ENCODE measurements at places on chromosomes 16 and 17. TPM values are rescaled to one million over a fixed set of nuclear protein-coding genes. Genes with fewer than 3 reads are reported as not detected.

PLA2G10 gene
- total RNA-seq, result not detected

PDIA2 gene
- total RNA-seq, result 1.2 TPM

KRT10 gene
- total RNA-seq, result 49.7 TPM

HSF5 gene
- not detected for total RNA-seq

C17orf67 gene
- total RNA-seq, result 2.2 TPM

SUPT6H gene
- total RNA-seq, result 90.1 TPM

MTHFSD gene
- 16.5 TPM for total RNA-seq

PRSS21 gene
- total RNA-seq, result not detected

AIPL1 gene
- total RNA-seq, result not detected

MPV17L gene
- 0.65 TPM for total RNA-seq

DNA sequence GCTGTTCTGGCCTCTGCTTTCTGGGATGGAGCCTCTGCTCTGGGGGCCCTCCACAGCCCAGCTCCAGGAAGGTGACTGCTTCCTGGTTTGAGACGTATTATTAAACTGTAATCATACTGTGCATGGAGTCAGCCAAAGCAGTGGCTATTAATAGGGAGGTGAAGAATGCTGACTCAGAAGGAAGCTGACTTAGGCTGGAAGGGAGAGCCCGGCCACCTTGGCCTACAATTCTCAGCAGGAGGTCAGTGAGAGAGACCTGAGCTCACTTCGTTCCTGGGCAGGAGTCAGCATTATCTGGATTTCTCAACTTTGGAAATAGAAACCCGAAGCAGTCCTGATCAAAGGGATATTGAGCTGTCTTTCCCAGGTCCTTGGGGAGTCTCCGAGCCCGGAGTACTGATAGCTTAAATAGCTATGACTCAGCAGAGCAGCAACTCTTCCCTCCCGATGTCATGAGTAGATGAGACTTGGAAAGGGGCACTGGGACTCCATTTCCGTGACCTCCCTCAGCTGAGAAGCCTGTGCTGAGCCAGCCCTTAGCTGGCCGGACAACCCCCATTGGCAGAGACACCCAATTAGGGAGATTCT is 91.8 kb downstream of the YPEL2 start:
- peak; percentile 56 for DNase-seq

DNA sequence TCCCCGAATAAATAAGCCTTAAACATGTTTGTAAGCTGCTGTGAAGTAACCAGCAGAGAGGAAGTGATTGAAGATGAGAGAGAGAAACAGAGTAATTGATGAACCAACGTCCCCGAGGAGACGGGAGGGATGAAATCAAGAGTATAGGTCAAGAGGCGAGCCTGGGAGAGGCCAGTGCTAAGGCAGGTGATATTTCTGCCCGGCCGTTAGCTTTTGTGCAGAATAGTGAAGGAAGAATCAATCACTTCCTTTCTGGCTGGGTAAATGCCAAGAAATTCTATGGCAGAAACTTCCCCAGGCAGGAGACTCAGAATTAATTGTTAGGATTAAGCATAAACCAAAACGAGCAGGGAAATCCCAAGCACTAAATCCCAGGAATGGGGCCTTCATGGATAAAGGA is 273.8 kb downstream of the CDH13 start:
- peak; percentile 5 for DNase-seq

- DNase-seq, result no peak
Observed at GRCh38 chr16:66489818-66490217, 60.1 kb downstream of the TK2 start.

- no peak for DNase-seq
Observed at GRCh38 chr17:78441271-78441971, 63.0 kb downstream of the PGS1 start.

DNA sequence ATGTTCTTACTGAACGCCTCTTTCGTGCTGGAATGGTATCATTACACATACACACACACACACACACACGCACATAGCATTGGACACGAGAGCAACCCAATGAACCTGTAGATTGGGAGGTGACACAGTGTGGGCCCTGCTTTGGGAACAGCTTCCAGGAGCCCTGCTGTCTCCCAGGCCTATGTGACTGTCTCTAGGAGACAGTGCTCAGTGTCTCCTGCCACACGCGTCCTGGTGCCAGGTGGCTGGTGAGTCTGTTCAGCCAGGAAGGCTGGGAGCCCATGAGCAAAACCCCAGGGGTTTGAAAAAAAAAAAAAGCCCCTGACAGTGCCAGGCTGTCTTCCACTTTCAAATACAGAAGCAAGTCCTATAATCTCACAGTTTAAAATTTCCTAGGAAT is 2.4 kb upstream of the SPOP start:
- DNase-seq, result no peak

DNA sequence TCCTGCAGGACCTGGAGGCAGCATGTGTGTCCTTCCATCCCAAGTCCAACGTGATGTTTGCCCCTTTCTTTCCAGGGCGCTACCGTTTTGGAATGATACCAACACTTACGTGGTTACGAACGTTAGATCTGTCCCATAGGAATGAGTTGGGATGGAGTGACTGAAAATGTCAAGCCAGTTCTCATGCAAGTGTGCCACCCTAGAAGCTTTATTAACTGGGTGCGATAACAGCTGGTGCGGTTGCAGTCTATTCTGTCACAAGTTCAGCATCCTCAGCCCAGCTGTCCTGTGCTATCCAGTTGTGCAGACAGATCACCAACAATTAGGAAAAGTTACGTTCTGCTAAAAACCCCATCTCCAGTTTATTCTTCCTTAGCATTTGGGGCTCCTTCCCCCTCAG is 52.5 kb downstream of the BANP start:
- no peak for DNase-seq

DNA sequence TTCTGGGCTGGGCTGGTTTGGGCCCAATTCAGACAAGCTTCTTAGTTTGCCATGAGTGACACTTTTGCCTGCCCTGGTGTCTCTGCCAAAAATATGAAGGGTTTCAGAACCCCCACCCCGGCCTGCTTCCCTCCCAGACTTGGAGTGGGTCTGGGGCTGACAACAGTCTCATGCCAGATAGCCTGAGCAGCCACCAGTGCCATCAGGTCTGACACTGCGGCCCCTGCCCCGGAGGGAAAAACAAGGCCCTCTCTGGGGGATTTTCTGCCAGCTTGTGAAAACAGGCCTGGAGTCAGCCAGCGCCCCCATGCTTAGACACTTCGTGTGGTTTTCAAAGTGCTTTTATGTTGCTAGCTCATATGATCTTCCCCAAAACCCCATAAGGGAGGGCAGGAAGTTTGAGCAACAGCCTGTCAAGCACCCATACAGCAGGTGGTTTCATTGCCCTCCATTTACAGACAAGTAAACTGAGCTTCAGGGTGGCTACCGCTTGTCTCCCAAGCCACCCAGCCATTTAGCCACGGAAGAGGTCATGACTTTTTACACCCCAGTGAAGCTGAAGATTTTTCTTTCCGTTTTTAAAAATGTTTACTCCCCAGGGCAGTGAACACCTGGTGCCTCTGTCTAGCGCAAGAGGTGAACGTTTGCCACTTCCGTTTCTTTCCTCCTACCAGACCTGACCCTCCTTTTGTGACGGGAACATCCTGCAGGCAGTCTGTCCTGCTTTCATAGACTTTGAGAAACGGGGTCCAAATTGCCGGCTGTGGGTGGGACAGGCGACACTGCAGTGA is 300.6 kb downstream of the SEC14L1 start:
- no peak for DNase-seq

DNA sequence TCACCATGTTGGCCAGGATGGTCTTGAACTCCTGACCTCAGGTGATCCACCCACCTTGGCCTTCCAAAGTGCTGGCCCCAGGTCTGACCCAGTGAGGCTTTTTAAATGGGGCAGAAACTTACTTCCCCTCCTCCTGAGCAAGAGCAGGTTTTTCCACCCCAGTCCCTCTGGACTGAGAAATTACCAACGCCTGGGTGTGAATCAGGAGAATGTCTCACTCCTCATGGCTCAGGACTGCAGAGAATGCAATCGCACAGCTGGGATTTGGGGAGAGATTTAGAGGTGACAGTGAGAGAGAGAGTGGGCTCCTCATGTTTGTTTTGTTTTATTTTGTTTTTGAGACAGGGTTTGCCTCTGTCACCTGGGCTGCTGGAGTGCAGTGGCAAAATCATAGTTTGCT is 203.6 kb downstream of the RAB11FIP4 start:
- peak; percentile 69 for DNase-seq

- no peak for DNase-seq
Observed at GRCh38 chr17:17022011-17022410, 20.2 kb upstream of the MPRIP start.

GRCh38 chr17:56457501-56457900 is 136.0 kb upstream of the NOG start:
- DNase-seq, result no peak

GRCh38 chr16:75322740-75323139 is 71.3 kb upstream of the BCAR1 start:
- peak; percentile 45 for DNase-seq

- DNase-seq, result peak; percentile 83
Observed at GRCh38 chr17:27256225-27257030, 37.5 kb upstream of the WSB1 start.

DNA sequence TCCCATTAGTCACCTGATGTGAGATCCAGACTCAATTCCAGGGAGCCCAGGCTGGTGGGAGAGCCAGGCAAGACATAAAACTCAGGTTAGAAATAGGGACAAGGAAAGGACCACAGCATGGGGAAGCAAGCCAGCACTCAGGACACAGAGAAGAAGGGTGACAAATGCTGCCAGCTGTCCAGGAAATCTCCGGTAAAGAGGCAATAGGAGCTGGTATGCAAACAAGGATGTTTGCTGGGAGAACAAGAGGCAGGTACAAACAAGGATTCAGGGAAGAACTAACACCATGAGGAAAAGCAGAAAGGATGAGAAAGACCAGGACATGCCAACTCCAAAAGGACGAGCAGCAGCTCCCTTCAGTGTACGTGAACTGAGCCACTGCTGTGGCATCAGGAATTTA is 10.2 kb upstream of the TXNDC11 start:
- DNase-seq, result no peak

Data from astrocyte (in vitro differentiated cells and primary cell).